ENCODE measurements at places on chromosomes 16 and 17. TPM values are rescaled to one million over a fixed set of nuclear protein-coding genes. Genes with fewer than 3 reads are reported as not detected.

Gene OR2C1
- total RNA-seq, result 0.16 TPM

Gene ABI3
- total RNA-seq, result 1.0 TPM

Gene WFIKKN2
- total RNA-seq, result 0.07 TPM

Gene LPCAT2
- 7.9 TPM for total RNA-seq

Gene BAIAP2
- total RNA-seq, result 53.6 TPM
